ENCODE measurements at places on chromosomes 3 and 15.
A peak's percentile ranks its signal among the peaks of the same experiment; 100 is the strongest.

DNA sequence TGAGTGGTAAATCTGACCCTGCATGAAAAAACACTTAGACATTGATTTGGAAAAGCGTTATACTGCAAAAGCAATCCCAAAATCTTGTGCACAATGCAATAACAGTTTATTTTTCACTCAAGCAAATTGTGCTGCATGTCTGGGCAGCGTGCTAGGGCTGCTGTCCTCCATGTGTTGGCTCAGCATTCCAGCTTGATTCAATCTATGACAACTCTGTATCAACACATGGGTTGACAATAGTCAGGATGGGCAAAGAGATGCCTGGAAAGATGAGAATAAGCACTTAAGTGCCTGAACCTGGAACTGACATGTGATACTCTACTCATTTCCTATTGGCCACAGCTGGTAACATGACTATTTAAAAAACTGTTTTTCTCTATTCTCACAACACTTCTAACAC, 51.8 kb downstream of the DUT start:
- no peak for DNase-seq

GRCh38 chr15:92074646-92075045, 221.1 kb downstream of the SLCO3A1 start:
- no peak for DNase-seq

DNA sequence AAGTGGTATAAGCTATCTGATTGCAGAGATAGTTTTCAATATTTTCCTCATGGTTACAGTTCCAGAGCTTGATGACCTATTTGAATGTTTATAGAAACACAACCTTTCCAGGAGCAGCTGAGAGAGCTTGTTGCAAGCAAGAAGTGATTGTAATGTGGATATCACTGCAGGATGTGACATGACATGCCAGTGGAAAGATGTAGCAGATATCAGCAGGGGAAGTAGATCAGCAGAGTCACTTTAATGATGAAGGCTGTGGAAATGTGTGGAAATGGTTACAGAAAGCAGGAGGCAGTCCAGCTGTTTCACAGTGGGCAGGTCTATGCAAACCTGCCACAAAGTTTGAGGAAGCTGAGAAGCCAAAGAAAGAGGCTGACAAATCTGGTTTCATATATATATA, 21.0 kb downstream of the TMEM158 start:
- no peak for DNase-seq

DNA sequence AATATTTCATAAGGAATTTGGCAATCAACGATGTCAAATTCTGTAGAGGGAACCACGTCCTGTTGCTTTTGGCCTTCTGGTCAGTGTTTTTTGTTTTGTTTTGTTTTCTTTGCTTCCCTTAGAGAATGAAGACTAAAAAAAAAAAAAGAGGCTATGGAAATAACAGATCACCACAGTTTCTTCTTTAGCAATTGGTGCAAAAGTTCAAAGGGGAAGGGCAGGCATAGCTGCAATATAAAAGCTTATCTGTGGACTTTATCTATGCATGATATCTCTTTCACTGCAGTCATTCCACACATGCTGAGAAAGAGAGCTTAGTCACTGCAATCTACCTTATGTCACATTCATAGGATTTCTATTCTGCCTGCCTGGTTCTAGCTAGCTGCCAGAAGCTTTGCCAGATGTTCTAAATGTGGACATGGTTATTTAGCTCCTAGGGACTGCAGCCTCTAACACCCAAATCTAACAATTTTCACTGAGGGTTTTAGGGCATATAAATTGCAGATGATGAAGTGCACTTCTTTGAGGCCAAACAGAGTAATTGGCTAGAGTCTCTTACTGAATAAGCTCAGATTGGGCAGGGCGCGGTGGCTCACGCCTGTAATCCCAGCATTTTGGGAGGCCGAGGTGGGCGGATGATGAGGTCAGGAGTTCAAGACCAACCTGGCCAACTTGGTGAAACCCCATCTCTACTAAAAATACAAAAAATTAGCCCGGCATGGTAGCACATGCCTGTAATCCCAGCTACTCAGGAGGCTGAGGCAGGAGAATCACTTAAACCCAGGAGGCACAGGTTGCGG, 637.2 kb downstream of the NTRK3 start:
- DNase-seq = no peak

GRCh38 chr15:58724466-58724865, 25.0 kb downstream of the ADAM10 start:
- DNase-seq = no peak

DNA sequence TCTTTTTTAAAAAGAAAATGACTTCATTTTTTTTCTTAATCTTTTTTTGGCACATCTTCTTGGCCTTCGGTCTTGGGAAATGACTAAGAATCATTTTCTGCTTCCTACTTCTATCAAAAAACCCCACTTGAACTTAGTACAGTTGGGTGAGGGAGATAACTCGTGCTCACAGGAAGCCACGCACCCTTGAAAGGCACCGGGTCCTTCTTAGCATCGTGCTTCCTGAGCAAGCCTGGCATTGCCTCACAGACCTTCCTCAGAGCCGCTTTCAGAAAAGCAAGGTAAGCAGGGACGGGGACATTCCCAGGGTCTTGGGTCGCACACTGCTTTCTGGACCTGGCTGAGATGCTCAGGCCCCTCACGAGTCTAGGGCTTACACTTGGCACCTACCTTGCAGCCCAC, at the start of gene CCR4:
TSS of gene CCR4 (plus strand) at position 235 of the 402 bp plus-strand sequence. CDS start 1,779 bp downstream, outside the sequence.
- peak; percentile 68 for DNase-seq
